Panc1 (cell line): ENCODE measurements at places on chromosomes 6 and 20.

DNA sequence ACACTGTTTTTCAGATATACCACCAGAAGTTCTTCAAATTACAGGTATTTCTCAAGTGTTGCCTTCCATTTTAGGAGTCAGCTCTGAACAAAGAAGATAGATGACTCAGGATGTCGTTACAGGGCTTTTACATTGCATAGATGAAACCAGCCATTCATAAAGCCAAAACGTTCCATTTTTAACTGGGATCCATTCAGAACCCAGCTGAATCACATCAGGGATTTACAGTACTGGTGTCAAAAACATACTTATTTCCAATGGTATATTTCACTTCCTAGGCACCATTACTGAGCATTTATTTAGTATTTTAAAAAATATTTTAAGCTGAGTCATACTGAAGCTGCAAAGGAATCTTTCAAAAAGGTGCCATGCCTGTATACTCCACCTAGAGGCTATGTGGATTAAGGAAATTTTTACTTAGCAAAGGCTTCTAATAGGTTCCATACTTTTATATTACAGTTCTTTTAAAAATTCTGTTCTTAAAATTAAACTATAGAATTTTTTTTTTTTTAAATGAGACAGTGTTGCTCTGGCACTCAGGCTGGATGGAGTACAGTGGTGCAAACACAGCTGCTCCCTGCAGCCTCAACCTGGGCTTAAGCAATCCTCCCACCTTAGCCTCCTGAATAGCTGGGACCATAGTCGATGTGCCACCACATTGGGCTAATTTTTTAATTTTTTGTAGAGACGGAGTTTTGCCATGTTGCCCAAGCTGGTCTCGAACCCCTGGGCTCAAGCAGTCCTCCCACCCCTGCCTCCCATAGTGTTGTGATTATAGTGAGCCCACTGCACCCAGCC is 2.6 kb downstream of the ASF1A start:
- peak; percentile 81 for DNase-seq

DNA sequence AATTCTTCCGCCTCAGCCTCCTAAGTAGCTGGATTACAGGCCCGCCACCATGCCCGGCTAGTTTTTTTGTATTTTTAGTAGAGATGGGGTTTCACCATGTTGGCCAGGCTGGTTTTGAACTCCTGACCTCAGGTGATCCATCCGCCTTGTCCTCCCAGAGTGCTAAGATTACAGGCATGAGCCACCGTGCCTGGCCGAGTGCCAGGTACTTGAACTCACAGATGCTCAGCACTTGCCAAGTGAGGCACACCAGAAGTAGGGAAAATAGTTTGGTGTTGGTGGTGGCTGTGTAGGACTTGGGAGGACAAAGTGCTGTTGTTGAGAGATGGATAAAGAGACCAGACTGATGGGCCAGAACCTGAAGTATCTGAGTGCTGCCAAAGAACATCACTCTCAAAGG is 40.0 kb upstream of the MBOAT1 start:
- DNase-seq: no peak

- DNase-seq: no peak
Observed at GRCh38 chr6:53728570-53729194, 63.1 kb upstream of the KLHL31 start.

- no peak for DNase-seq
Observed at GRCh38 chr6:29491574-29491973, 3.8 kb upstream of the MAS1L start.
